ENCODE measurements at places on chromosomes 5 and 9.

GRCh38 chr5:39578887-39579497 lies 154.2 kb upstream of the DAB2 start:
- H3K27me3 ChIP-seq: no peaks in the 10 kb centered on the region
- H3K27ac ChIP-seq: no peak overlapping the region
- H3K4me1 ChIP-seq: no peaks in the 10 kb centered on the region
- H3K36me3 ChIP-seq: no peaks in the 10 kb centered on the region
- H3K4me3 ChIP-seq: no peak overlapping the region
- DNase-seq: no peak

DNA sequence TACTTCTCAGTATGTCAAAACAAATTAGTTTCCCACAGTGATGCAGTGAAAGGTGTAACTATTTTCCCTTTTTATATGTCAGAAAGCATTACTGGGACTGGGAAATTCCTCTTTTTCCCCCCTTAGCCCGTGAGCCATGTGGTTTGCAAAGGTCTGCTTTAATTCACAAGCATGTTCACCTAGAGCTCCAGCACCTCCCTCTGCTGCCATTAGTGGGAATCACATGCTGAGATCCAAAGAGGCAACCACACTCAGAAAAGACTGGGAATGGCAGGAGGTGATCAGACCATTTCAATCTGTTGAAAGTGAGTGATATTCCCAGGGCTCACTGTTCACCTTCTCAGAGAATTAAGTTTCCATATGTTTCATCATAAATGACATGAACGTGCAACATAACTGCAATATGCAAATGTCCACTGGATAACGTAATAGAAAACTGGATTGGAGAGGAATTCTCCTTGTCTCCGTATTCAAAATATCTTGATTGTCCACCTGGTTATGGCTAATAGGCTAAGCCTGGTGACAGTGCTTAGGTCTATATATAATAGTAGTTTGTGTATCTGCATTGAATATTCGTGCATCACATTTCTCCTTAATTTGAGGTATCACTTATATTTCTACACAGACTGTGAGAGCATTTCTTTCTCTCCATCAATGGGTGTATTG lies 703.5 kb upstream of the WWC1 start:
- no peaks in the 10 kb centered on the region for H3K4me1 ChIP-seq
- no peaks in the 10 kb centered on the region for H3K27me3 ChIP-seq
- no peak for DNase-seq
- no peaks in the 10 kb centered on the region for H3K36me3 ChIP-seq

GRCh38 chr9:24333629-24334028 lies 212.1 kb downstream of the IZUMO3 start:
- no peaks in the 10 kb centered on the region for H3K4me1 ChIP-seq
- H3K27ac ChIP-seq: no peak overlapping the region
- H3K36me3 ChIP-seq: no peaks in the 10 kb centered on the region
- no peak for DNase-seq

DNA sequence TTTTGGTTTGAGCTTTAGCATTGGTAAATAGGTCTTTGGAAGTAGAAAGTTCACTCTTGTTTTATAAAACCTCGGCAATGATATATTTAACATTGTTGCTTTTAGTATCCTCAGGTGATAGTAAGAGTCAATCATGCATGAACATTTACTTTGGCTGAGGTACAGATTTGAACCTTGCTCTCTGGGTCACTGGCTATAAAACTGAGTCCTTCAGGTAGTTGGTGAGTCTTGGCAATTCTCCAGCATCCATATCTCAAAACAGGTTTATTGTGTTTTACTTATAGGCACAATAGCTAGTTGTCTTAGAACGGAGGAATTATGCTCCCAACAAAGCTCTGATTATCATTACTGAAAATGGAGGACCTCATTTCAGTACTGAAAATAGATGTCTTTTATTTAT lies 75.1 kb downstream of the MAT2B start:
- H3K27me3 ChIP-seq: peaks cover 14% of the 10 kb centered on the region
- H3K4me1 ChIP-seq: no peaks in the 10 kb centered on the region
- DNase-seq: no peak
- H3K4me3 ChIP-seq: no peak overlapping the region

DNA sequence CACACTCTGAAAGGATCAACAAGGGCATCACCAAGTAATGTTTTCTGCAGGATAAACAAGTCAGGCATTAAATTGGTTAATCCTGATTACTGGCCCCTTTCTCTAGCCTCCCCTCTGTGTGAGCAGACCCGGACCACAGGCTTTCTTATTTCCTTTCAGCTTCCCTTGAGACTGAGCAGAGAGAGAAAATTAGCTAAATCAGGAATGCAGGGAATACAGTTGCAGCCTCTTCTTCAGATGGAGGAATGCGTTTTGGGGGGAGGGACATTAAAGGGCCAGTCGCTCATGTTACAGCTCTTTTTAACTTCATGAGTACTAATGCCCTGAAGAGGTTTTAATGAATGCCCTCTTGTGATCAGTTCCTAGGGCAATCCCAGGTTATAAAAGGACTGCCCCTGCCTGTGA lies 19.8 kb downstream of the PCDHAC2 start:
- H3K4me3 ChIP-seq: no peak overlapping the region
- no peak overlapping the region for H3K27ac ChIP-seq
- H3K27me3 ChIP-seq: no peaks in the 10 kb centered on the region
- H3K36me3 ChIP-seq: no peaks in the 10 kb centered on the region
- no peak for DNase-seq

GRCh38 chr5:33808699-33809098 lies 83.1 kb downstream of the ADAMTS12 start:
- H3K27ac ChIP-seq: no peak overlapping the region
- H3K36me3 ChIP-seq: no peaks in the 10 kb centered on the region
- H3K4me1 ChIP-seq: no peaks in the 10 kb centered on the region
- no peak for DNase-seq

- H3K27ac ChIP-seq: no peak overlapping the region
- H3K4me1 ChIP-seq: no peaks in the 10 kb centered on the region
- no peak for DNase-seq
- H3K27me3 ChIP-seq: no peaks in the 10 kb centered on the region
- H3K4me3 ChIP-seq: no peak overlapping the region
- no peaks in the 10 kb centered on the region for H3K36me3 ChIP-seq
Measured at GRCh38 chr5:108862211-108862610, 114.5 kb downstream of the FER start.

DNA sequence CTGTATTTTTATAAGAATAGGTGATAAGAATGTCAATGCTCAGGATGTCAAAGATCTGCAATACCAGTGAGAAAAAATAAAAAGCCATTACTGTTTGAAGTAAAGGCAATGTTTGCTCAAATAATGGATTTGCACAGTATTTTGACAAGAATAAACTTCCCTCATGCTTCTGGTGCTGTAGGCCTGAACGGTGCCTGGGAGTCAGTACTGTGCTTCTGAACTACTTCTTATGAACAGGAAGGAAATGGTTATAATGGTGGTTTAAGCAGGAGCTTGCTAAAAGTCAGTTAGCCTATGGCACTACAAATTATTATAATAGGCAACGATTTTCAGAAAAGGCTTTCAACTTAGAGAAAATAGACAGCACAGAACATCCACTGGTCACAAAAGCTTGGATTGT lies 548.3 kb upstream of the CDH18 start:
- H3K27ac ChIP-seq: no peak overlapping the region
- no peaks in the 10 kb centered on the region for H3K36me3 ChIP-seq
- no peaks in the 10 kb centered on the region for H3K4me1 ChIP-seq
- H3K27me3 ChIP-seq: no peaks in the 10 kb centered on the region
- no peak for DNase-seq

- no peak overlapping the region for H3K27ac ChIP-seq
- no peaks in the 10 kb centered on the region for H3K27me3 ChIP-seq
- no peak overlapping the region for H3K4me3 ChIP-seq
- no peaks in the 10 kb centered on the region for H3K36me3 ChIP-seq
Measured at GRCh38 chr9:113454914-113455761, 8.4 kb upstream of the RGS3 start.

- no peak overlapping the region for H3K4me3 ChIP-seq
- DNase-seq: no peak
- peaks cover 61% of the 10 kb centered on the region for H3K36me3 ChIP-seq
- H3K27ac ChIP-seq: no peak overlapping the region
Measured at GRCh38 chr5:10264604-10265003, 14.5 kb downstream of the CCT5 start.

- no peak overlapping the region for H3K4me3 ChIP-seq
- DNase-seq: no peak
- no peak overlapping the region for H3K27ac ChIP-seq
- H3K36me3 ChIP-seq: no peaks in the 10 kb centered on the region
Measured at GRCh38 chr5:113163328-113163727, 186.7 kb downstream of the DCP2 start.

GRCh38 chr9:87336914-87337333 lies 160.7 kb upstream of the DAPK1 start:
- peaks cover 4% of the 10 kb centered on the region for H3K4me1 ChIP-seq
- H3K4me3 ChIP-seq: peak overlapping the region; percentile 29
- no peaks in the 10 kb centered on the region for H3K36me3 ChIP-seq
- no peak overlapping the region for H3K27ac ChIP-seq

DNA sequence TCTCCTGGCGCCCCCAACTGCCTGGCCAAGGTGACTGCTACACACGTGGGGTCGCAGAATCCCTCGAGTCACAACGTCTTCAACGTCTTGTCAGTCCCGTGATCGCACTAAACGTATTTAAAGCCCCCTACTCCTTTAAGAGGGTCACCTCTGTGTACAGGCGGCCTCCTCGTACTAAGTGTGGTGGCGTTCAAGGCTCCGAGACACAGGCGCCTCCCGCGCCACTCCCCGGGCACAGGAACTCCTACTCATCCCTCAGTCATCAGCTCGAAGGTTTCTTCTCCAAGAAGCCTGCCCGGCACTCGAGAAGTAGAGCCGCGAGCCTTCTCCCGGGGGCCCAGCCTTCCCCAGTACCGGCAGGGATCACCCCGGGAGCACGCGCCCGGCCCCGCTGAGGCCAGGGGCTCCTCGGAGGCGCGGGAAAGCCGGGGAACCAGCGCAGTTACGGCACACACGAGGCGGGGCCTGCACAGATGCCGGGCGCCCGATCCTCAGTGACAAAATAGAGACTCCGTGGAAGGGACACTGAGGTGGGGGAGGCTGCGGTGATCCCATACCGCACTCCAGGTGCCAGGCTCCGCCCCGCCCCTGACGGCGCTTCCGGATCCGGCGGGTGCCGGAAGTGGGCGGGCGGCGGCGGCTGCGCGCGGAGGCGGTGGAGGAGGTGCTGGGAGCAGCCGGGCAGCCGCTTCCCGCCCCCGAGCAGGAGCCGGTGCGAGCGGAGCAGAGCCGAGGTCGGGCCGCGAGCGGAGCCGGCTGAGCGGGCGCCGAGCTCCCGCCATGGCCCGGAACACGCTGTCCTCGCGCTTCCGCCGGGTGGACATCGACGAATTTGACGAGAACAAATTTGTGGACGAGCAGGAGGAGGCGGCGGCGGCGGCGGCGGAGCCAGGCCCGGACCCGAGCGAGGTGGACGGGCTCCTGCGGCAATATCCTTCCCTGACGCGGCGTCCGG lies 6.9 kb downstream of the ARPC5L start:
- peaks cover 21% of the 10 kb centered on the region for H3K36me3 ChIP-seq
- no peaks in the 10 kb centered on the region for H3K27me3 ChIP-seq
- peak; percentile 95 for DNase-seq
- H3K4me3 ChIP-seq: peak overlapping the region; percentile 84
- peaks cover 58% of the 10 kb centered on the region for H3K4me1 ChIP-seq
- H3K27ac ChIP-seq: peak overlapping the region; percentile 93

DNA sequence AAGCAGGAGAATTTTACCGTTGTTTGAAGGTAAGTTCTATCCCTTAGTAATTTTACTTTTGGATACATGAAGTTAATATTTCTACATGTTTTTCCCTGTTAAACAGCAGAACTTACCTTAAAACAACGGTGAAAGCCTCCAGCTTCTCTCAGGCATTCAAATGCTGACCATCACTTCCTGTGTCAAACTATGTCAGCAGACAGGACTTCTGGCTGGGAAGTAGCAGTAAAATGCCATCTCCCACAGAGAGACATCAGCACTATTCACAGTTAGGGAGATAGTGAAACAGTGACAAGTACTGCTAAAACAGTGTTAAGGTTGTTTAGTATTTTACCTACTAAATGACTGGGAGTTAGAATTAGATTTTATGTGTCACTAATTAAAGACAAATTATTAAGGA lies 34.2 kb upstream of the GOLGA1 start:
- no peaks in the 10 kb centered on the region for H3K27me3 ChIP-seq
- H3K36me3 ChIP-seq: peaks cover 13% of the 10 kb centered on the region
- no peaks in the 10 kb centered on the region for H3K4me1 ChIP-seq
- no peak overlapping the region for H3K4me3 ChIP-seq
- no peak for DNase-seq

DNA sequence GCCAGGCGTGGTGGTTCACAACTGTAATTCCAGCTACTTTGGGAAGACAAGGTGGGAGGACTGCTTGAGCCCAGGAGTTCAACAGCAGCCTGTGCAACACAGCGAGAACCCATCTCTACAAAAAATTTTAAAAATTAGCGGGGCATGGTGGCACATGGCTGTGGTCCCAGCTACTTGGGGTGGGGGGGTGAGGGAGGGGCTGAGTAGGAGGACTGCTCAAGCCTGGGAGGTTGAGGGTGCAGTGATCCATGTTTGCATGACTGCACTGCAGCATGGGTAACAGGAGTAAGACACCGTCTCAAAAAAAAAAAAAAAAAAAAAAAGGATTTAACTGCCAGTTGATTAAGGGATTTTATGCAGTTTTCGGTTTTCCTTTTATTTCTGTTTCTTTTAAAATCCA lies 65.0 kb downstream of the PTBP3 start:
- peaks cover 33% of the 10 kb centered on the region for H3K36me3 ChIP-seq
- H3K27me3 ChIP-seq: no peaks in the 10 kb centered on the region
- no peak overlapping the region for H3K27ac ChIP-seq
- no peak overlapping the region for H3K4me3 ChIP-seq
- H3K4me1 ChIP-seq: no peaks in the 10 kb centered on the region

DNA sequence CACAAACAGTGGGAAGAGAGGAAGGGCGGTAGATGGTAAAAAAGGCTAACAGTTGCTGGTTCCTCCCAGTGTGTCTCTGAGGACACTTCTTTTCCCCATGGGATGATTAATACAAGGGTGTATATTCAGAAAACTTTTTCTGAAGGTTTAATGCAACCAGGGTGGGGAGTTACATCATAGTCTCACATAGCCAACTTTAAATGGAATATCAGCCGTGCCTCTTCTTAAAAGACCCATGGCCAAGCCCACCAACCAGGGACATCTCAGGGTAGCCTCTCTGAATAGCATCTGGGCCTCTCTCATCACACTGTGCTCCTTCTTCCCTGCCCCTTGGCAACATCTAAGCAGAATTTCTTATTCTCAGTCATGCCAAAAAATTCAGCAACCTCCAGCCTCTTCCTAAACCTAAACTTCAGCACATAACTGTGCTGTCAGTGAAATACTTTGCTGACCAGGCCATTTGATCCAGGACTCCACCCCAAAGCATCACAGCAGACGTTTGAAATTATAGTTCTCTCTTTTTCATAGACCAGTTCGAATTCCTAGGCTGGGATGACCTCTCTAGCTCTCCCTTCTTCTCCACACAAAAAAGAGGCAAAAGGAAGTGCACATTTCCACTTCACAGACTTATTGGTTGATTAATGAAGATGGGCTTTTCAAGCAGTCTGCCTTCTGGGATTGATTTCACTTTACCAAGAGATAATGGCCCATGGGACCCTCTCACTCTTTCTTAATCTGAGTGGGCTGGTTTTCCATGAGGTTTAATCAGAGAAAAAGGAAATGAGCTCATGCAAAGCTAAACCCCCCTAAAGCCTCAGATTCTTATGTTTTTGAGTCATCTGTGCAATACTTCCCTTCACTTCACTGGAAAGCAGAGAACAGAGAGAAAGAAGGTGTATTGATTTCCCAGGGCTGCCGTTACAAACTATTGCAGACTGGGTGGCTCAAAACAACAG lies 85.1 kb upstream of the RAI14 start:
- no peaks in the 10 kb centered on the region for H3K27me3 ChIP-seq
- no peak for DNase-seq
- no peak overlapping the region for H3K4me3 ChIP-seq
- H3K36me3 ChIP-seq: no peaks in the 10 kb centered on the region
- H3K27ac ChIP-seq: no peak overlapping the region
- H3K4me1 ChIP-seq: no peaks in the 10 kb centered on the region

Measured in CD4-positive, alpha-beta T cell (primary cell).